ENCODE measurements at places on chromosomes 2 and 18.

- DNase-seq, result no peak
These were observed 126.0 kb downstream of the ZFP36L2 start for GRCh38 chr2:43100362-43100882.

- no peak for DNase-seq
These were observed 9.6 kb downstream of the RPL37A start for GRCh38 chr2:216508229-216508628.

GRCh38 chr2:160842286-160842685, 317.9 kb upstream of the TANK start:
- no peak for DNase-seq

GRCh38 chr2:113089916-113090315, 22.1 kb downstream of the IL1F10 start:
- DNase-seq, result no peak

- DNase-seq, result no peak
These were observed 35.1 kb downstream of the SLC4A3 start for GRCh38 chr2:219662566-219662965.

- DNase-seq, result no peak
These were observed 16.2 kb downstream of the ATF2 start for GRCh38 chr2:175151791-175152190.

DNA sequence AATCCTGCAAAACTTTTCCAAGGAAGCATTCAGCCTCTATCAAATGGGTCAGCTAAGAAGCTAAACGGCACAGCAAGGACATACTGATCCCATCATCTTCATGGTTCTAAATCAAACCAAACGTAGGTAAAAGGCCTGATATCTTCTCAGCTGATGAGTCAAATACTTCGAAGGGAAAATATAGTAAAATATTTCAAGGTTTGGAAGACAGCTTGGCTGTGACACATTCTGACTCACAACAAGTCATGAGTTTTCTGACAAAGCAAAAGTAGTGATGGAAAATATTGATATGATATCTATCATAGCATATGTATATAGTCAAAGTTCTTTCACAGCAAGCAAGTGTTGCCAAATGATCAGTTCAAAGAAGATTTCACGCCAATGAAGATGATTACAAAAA, 31.5 kb downstream of the DOCK10 start:
- DNase-seq, result no peak

GRCh38 chr2:232018181-232018580, 56.7 kb downstream of the DIS3L2 start:
- DNase-seq, result no peak

- DNase-seq, result no peak
These were observed 173.4 kb downstream of the TNS1 start for GRCh38 chr2:217829420-217829819.

- no peak for DNase-seq
These were observed 110.2 kb downstream of the APOB start for GRCh38 chr2:20933714-20934113.

GRCh38 chr2:205967391-205968075, 118.4 kb downstream of the INO80D start:
- no peak for DNase-seq

DNA sequence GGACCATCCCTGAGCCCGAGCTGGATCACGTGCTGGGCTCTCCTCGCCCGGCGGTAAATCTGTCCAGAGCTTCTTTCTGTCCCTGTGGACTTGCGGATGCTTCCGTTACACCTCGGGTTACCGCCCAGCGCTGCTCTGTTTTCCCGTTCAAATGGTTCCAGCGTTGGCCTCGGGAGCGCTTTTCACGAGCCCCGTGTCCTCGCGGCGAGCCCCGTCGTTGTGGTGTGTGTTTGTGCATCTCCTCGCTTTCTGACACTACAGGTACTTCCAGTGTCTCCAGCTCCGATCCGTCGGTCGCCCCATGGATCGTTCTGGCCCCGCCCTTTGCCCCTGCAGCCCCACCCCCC, 77.4 kb downstream of the RTP5 start:
- DNase-seq, result no peak

DNA sequence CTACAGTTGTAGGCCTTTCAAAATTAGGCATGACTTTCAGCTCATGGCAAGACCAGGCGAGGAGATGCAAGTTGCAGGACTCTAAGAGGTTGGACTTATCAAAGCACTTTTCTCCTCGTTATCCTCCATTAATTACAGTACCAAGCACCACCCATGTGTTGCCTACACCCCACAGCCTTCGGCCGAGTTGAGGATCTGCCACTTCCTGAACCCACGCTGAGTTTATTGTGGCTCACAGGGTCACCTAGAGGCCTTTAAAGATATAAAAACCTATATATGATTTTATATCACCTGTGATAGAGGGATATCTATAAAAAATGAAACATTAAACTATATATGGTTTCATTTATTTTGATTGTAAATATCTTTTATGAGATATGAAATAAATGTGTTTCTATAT, 2.6 kb downstream of the UGT1A10 start:
- DNase-seq, result no peak

GRCh38 chr2:212451786-212452231, 86.8 kb downstream of the ERBB4 start:
- no peak for DNase-seq

DNA sequence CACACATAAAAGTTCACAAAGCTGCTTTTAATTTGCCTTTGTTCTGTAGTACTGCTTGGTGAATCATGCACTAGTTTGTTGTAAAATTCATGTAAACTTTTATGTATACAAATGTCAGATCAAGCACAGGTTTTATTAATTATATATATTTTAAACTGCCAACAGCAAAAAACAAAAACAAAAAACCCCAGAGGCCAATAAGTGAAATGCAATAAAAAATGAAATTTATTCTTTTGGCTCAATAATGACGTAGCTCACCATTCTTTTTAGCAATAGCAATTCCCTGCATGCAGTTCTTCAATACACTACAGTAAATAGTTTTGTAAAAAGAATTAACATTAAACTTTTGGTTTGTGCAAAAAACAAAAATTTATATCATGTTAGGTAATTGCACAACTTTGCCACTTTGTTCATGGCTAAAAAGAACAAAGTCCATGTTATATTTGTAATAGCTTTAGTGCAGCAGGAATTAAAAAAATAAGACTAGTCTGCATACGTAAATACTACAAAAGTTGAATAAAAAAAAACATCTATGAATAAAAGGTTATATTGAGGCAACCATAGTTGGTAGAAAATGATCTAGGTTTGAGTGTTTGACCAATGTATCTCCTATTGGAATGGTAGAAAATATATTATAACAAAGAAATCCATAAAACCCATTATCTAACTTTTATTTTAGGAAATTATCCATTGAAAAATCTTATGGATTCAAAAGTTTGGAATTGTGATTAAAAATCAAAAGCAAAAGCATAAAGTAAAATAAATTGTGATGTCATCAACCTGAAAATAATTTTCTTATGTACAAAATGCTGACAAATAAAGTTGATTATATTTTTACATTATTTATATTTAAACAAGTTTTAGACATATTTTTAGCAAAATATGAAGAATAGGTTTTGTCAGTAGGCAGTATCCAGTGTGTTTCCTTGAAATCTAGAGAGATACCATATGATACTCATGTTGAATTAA, 115.6 kb downstream of the SCN3A start:
- no peak for DNase-seq

GRCh38 chr2:64543008-64543697, 19.0 kb downstream of the AFTPH start:
- DNase-seq, result no peak

DNA sequence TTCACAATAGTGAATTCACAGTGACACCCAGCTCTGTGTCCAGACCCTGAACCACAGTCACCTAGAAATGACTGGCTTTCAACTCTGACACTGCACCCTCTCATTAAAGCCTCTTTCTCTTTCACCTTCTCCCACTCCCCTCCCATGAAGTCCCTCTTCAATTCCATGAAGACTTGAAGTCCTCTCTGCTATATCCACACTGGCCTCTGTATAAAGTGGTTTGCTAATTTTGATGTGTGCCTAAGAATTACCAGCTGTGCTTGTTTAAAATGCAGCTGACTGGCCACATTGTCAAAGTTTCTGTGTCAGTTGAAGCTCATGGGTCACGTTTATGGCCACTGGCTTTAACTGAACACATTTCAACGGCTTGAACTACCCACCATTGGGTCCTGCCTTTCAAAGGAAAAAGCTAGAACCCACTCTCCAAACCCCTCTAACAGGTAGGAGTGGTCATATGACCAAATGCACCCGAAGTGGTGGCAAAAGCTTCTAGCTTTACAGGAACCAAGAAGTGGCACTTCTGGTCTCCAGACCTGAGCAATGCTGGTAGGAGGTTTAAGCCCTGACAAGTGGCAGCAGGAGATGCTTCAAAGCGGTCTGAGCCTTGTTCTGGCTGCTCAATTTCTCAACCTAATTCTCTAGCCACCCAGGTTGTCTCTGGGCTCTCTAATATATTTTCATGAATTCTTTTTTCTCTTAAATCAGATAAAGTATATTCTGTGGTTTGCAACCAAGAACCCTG, 34.2 kb downstream of the B4GALT6 start:
- no peak for DNase-seq

GRCh38 chr18:31612124-31612523, 20.4 kb downstream of the TTR start:
- no peak for DNase-seq

DNA sequence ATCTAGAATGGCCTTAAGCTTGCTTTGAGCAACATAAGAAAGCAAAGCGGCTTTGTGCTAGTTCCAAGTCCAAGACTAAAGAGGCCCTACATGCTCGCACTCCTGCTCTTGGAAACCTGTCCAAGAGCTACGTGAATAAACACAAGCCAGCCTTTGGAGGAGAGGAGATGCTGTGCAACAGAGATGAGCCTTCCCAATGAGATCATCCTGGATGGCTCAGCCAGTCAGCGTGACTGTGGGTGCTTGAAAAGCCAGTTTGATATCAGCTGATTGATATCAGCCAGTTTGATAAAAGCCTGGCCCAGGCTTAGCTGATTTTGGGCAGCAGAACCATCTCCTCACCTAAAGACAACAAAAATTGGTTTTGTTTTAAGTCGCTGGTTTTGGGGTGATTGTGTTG, 481.0 kb upstream of the DSEL start:
- DNase-seq, result no peak

GRCh38 chr2:240793313-240794177, 26.5 kb downstream of the KIF1A start:
- DNase-seq, result no peak

DNA sequence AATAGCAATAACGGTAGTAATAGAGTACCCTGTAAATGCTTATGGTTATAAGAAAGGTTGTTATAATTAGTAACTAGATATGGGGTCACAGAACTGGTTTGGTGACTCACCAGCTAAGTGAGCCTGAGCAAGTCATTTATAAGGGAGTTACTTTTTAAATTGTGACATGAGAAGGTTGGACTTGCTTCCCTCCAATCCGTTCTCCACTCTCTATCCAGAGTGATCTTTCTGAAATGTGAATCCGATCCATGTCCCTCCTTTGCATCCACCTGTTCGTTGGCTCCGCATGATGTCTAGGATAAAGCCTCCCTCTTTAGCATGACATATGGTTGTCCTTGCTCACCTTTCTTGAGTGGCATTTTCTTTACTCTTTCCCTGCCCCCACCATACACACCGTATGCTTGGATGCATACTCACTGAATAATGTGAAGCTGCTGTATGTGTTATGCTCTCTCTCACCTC, 83.1 kb downstream of the CDC42EP3 start:
- DNase-seq, result no peak

- no peak for DNase-seq
These were observed 55.4 kb upstream of the UPP2 start for GRCh38 chr2:158046121-158046880.

DNA sequence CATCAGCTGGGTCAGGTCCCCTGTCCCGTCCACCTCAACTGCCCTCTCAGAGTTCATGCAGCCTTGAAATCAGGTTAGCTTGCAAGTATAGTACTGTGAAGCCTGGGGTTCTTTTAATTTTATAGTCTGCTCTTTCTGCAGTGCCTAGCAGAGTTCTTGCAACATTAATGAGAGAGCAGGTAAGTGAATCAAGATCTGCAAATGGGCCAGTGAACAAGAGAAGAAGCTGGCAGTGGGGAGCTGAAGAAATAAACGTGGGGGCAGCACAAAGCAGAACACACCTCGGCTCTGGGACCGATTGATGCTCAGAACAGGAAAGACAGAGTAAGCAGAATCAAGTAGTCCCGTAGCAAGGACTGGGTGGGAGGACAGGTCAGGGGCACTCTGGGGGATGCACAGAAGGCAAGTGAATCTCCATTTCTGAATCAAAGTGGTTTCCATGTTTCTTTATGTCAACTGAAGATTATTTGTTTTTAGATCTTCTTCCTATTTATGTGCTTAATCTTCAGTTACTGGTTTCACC, 675.5 kb downstream of the RNF144A start:
- no peak for DNase-seq

- DNase-seq, result no peak
These were observed 214.7 kb downstream of the RAD51AP2 start for GRCh38 chr2:17303521-17303920.

GRCh38 chr2:97662386-97662894, 1.4 kb downstream of the ACTR1B start:
- no peak for DNase-seq

GRCh38 chr18:78788161-78788560, 191.5 kb upstream of the SALL3 start:
- DNase-seq, result no peak

GRCh38 chr2:188852772-188853171, 121.4 kb upstream of the COL3A1 start:
- no peak for DNase-seq

DNA sequence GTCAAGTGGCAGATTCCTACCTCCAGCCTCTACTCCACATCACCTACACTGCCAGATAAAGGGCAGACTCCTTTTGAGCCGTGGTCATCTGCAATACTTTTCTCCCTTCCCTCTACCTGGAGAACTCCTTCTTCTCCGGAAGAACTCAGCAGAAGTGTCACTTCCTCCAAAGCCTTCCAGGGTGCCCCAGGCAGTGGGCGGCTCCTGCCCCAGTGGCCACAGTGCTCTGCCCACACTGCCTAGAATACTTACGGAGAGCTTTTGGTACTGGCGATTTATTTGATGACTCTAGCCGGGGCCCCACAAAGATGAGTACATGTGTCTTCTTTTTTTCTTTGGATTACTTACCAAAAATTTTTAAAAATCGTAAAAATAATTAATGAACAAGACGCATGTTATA, 39.7 kb downstream of the FOSL2 start:
- no peak for DNase-seq

DNA sequence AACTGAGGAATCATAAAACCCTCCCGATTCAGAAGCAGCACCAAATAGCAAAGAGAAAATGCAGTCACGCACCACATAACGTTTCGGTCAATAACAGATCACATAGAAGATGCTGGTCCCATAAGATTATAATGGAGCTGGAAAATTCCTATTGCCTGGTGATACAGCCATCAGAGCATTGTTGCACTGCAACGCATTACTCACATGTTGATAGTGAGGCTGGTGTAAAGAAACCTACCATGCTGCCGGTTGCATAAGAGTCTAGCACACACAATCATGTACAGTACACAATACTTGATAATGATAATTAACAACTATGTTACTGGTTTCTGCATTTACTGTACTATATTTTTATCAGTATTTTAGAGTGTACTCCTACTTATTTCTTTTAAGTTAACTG, 32.5 kb downstream of the RNF152 start:
- no peak for DNase-seq

GRCh38 chr18:79612291-79613108, 67.1 kb upstream of the CTDP1 start:
- no peak for DNase-seq

GRCh38 chr2:60445684-60446179, 107.7 kb downstream of the BCL11A start:
- no peak for DNase-seq
